Tibial nerve (tissue), 4 donors: ENCODE measurements at places on chromosomes 11 and 22. TPM values are rescaled to one million over a fixed set of nuclear protein-coding genes. Genes with fewer than 3 reads are reported as not detected.

DNA sequence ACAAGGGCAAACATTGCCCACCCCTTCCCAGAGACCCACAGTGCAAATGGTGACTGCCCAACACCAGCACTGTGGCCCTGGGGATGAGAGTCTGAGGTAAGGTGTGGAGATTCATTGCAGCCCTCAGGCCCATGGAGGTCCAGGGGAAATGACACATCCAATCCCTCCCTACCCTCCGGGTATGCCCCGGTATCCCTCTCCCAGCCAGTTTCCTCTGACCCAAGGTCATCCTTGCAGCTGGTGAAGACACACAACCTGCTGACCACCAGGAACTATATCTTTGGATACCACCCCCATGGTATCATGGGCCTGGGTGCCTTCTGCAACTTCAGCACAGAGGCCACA is 18.9 kb upstream of the UVRAG start:
- no peak for DNase-seq
- H3K27ac ChIP-seq, result no peak overlapping the region
- no peak overlapping the region for H3K4me3 ChIP-seq
- H3K4me1 ChIP-seq, result no peaks in the 10 kb centered on the region

DNA sequence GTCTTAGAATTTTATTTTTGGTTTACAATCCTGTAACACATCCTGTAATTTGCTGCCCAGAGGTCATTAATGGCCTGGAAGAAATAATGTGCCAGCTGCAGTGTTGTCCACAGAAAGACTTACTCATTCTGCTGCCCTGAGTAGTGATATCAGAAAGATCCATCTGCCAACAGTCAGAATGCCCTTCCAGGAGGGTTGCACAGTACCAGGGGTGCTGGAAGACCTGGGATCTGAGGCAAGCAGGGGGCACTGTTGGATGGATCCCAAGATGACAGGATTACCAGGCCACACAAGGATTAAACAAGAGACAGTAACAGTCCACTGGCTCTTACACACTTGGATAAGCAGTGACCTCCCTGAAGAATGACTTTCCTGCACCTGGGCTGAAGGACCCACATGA is 93.8 kb upstream of the TOP3B start:
- no peak for DNase-seq
- H3K27ac ChIP-seq, result no peak overlapping the region
- no peaks in the 10 kb centered on the region for H3K4me1 ChIP-seq
- H3K4me3 ChIP-seq, result no peak overlapping the region

- no peaks in the 10 kb centered on the region for H3K27me3 ChIP-seq
- peaks cover 60% of the 10 kb centered on the region for H3K4me1 ChIP-seq
- DNase-seq, result no peak
- H3K4me3 ChIP-seq, result no peak overlapping the region
- H3K36me3 ChIP-seq, result no peaks in the 10 kb centered on the region
Observed at GRCh38 chr22:29951791-29952413, 68.9 kb downstream of the MTMR3 start.

GRCh38 chr11:76822406-76822805 is 38.3 kb upstream of the ACER3 start:
- no peak overlapping the region for H3K27ac ChIP-seq
- no peak overlapping the region for H3K4me3 ChIP-seq
- no peaks in the 10 kb centered on the region for H3K27me3 ChIP-seq
- no peaks in the 10 kb centered on the region for H3K4me1 ChIP-seq
- H3K36me3 ChIP-seq, result no peaks in the 10 kb centered on the region

DNA sequence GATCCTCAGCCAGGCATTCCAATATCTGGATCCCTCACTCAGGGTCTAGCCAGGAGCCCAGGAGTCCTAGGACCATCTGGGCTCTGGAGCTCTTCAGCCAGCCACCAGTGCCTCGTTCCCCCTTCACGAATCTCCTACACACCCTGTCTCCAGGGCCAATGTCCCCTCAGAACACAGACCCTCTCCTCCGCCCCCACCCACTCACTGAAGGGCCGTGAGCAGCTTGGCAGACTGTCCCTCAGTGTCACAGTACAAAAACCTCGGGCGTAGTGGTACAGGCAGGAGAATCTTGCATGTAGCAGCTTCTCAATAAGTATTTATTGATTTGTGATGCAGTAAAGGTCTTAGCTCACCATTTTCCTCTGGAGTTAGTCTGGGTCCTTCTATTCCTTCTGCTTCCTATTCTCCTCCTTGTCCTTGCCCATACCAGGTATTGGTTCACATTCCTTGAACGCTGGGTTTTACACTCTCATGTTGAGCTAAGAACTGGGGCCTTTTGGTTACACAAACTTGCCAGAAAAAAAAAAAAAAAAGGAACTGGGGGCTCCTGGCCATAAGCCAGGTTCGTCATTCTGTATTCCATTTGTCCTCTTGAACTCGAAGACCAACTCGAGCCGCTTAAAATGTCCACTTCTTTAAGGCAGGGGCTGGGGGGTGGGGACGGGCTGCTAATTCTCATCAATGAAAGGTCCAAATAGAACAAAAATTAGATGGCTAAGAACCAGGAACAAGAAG is 2.3 kb downstream of the CXCR5 start:
- H3K27ac ChIP-seq, result no peak overlapping the region
- no peaks in the 10 kb centered on the region for H3K27me3 ChIP-seq
- H3K4me1 ChIP-seq, result peaks cover 18% of the 10 kb centered on the region
- no peak for DNase-seq

The OR5A1 gene
- total RNA-seq, result not detected

The PNPLA3 gene
- 1.5 TPM for total RNA-seq

The HTR3A gene
- not detected for total RNA-seq

The PRODH gene
- total RNA-seq, result 146 TPM

The C1QTNF5 gene
- total RNA-seq, result 55.2 TPM
